ENCODE measurements at places on chromosomes 7 and 10.

GRCh38 chr10:121680879-121681655, 82.8 kb upstream of the FGFR2 start:
- no peak for DNase-seq

GRCh38 chr10:46226232-46226631, 60.6 kb upstream of the ANTXRL start:
- no peak for DNase-seq

DNA sequence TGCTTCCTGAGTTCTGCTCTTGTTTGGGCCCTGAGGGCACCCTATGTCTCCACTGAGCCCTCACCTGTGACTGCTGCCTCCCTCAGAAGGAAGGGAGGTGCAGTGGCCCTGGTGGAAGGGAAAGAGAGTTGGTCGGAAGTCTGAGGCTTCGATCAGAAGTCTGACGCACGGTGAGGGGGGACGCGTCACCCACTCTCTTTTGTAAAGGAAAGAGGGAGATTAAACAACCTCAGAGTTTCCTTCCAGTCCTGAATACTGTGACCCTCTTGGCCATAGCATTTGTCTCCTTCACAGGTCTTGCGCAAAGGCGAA, 31.4 kb upstream of the TRIM8 start:
- no peak for DNase-seq

DNA sequence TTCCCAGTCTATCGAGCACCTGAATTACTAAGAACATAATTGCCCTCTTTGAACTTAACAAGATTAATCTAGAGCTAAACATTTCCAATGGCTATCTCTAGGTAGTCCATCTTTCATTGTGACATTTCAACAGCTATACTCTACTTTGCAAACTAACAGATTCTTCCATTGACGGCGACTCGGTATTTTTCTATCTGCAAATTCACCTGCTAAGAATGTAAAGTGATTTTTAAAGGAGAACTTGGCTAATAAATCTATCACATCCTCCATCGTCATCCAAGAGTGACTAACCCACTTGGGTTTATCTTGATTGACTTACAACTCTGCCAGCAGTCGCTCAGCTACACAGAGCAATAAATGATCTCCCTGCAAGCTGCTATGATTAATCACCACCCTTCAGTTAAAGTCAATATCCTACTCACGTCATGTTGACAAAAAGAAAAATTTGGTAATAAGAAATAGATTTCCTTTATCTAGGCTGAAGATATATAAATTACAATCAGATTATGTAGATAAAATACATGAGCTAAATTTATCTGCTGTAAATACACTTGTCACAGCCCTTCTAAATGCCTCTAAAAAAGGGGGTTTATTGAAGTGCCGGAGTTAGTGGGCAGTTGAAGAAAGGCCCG, 99.5 kb downstream of the SFMBT2 start:
- no peak for DNase-seq

DNA sequence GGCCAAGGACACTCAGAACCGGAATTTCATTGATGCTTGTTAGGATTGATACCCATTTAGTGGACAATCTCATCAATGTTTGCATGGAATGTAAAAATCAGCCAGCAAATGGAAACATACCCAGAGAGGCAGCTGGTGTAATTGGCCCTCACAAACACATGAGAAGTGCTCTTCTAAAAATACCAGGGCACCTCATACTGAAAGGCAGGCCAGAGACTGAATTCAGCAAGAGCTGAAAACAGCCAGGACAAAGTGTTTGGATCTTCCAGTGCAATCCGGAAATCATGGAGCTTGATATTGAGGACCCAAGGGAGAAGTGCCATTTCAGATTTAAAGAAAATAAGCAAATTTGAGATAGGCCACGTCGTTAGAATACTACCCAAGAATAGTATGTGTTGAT, 498.6 kb downstream of the GALNT17 start:
- DNase-seq = no peak

- DNase-seq = no peak
Measured at GRCh38 chr10:87753995-87754866, 63.8 kb downstream of the ATAD1 start.

- DNase-seq = no peak
Measured at GRCh38 chr7:98211221-98211675, at the start of gene BHLHA15. TSS of gene BHLHA15 (plus strand) at chr7:98211439. CDS start at chr7:98212310, 871 bp downstream.

DNA sequence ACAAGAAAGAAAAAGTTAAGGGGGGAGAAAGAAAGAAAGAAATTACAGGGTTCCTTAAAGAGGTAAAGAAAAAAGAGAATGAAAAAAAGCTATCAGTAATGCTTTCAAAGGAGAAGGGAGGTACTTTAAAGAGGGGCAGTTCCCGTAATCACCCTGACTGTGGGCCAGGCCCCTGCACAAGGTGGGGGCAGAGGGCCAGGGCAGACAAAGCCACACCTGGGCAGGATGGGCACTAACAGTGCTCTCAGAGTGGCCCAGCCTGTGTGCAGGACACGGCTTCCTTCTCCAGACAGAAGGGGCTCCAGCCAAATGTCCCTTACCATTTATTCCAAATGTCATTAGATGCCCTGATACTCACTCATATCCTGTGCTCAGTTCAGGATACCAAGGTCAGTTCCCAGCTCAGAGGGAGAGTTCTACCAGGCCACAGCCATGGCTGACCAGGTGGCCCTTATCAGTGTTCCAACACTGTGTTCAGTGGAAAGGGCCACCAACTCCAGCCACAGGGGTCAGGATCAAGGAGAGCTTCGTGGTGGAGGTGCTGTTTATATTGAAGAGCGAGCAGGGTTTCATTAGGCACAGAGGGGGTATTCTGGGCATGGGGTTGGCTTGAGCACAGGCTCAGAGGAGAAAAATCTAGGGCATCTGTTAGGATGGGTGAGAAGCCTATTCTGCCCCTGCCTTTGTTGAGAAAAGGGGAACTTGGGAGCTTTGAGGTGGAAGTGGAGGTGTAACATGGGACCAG, 29.9 kb downstream of the DPCD start:
- no peak for DNase-seq

GRCh38 chr10:46559231-46559671, 2.8 kb upstream of the GPRIN2 start:
- DNase-seq = no peak

DNA sequence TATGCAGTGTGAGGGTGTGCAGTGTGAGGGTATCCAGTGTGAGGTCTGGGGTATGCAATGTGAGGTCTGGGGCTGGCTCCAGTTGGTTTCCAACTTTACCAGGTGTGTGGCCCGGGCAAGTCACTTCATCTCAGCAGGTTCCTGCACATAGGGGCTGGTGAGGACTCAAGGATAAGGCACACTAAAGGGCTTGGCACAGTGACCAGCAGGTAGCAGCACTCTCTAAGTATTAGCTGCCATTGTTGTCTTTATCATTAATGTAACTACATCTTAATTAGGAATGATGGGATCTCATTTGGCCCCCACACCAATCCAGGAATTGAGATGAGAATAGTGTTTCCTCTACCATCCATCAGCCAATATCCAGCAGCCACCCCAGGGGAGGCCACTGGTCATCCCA, 117.3 kb downstream of the KCNMA1 start:
- no peak for DNase-seq

- no peak for DNase-seq
Measured at GRCh38 chr10:70782086-70782745, 3.0 kb downstream of the TBATA start.

DNA sequence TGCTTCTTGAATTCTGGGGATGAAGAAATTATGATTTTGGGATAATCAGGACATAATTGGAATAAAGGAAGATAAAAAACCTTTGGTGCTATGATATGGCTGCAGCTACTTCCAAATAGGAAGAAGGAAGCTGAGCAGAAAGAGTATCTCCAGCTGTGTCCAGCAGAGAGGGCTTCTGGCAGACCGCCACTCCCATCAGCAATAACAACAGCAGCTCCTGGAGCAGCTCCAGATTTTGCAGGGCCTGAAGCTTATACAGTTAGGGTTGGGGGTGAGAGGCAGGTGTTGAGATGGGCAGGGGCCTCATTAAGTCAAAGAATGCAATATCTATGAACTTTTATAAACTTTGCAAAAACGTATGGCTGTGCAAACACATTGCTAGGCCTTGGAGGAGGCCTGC, 62.3 kb downstream of the C10orf120 start:
- DNase-seq = no peak

GRCh38 chr10:79310200-79310865, 36.9 kb upstream of the PPIF start:
- DNase-seq = no peak

DNA sequence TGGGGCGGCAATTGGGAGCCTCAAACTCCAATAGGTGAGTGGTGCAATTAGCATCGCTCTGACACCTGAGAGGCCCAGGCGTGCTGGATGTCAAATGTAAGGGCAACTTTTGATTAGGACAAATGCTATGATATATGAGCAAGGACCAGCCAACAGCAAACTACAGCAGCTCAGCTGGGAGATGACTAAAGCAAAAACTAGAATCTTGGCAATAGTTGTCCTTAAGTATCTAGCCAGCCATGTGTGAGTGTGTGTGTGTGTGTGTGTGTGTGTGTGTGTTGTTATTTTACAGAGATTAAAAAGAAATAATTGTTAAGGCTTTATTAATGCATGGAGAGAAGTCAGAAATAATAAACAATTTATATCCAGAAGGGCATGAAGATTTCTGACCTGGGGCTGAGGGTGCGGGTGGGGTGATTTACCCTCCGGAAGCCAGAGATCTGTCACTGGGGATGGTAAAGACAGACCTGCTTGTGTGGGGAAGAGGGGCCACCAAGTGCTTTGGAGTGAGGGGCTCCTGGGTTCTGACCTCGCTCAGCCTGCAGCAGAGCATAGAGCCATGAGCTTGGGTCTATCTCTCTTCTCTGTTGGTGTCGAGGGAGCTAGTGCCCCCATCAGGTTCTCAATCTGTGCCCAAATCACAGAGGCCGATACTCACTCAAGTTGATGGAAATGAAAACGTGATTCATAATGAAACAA, 77.3 kb downstream of the EMX2 start:
- no peak for DNase-seq

DNA sequence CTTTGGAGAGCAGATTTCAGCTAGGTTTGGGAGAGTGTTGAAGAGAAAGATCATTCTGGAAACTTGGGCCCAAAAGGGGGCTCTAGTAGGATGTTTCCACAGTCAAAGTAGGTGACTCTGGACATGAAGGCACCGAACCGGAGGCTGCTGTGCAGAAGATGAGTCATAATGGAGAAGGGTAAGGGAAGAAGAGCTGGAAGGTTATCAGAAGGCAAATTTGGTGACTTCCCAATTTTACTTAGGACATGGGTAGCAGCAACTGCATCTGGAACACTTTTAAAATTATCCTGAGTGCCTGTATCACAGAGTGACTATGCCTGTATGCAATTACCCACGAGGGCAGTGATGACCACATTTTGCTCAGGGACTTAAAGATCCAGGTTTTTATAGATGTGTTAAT, 38.8 kb downstream of the PIK3AP1 start:
- DNase-seq = no peak

GRCh38 chr10:132643709-132644526, 106.3 kb downstream of the INPP5A start:
- DNase-seq = no peak

DNA sequence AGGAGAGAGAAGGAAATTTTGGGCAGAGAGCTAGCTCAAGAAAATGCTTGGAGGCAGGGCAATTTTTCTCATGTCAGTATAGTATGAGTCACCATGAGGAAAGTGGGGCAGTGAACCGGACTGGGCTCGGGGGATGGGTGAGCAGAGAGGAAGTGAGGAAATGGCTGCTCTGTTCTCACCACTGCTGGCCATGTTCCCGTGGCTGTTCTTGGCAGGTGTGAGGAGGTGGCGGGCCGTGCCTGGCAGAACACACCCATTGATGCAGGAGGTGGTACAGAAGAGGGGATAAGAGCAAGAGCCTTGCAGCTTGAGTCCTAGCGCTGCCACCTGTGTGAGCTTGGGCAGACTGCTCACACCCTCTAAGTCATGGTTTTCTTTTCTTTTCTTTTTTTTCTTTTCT, 304.4 kb upstream of the LYZL1 start:
- no peak for DNase-seq

DNA sequence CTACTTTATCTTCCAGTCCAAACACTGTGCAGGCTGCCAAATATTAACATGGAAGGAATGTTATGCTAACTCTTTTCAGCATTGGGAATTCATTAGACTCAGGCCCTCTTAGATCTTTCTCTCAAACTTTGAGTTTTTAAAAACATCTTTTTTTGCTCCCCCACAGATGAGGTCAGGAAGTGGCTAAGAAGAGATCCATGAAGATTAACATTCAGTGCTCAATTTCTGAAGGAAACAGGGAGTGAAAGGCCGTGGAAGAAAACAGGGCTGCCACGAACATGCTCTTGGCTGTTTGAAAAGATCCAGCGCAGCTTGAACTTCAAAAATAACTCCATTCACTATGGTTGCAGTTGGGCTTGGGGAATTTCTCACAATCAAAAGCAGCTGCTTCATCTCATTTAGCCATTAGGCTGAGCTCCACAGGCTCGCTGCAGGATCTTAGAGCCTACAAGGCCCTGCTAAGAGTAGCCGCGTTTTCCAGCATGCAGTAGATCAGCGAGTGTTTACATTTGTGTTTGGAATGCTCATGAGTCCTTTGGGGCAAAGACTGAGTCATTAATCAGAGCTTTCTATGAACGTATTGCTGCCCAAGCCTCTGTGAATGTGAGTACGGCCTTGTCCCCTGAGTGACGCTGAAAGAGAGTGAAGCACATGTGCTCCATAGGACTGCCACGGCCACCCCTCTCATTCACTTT, 41.2 kb upstream of the TNS3 start:
- DNase-seq = no peak

DNA sequence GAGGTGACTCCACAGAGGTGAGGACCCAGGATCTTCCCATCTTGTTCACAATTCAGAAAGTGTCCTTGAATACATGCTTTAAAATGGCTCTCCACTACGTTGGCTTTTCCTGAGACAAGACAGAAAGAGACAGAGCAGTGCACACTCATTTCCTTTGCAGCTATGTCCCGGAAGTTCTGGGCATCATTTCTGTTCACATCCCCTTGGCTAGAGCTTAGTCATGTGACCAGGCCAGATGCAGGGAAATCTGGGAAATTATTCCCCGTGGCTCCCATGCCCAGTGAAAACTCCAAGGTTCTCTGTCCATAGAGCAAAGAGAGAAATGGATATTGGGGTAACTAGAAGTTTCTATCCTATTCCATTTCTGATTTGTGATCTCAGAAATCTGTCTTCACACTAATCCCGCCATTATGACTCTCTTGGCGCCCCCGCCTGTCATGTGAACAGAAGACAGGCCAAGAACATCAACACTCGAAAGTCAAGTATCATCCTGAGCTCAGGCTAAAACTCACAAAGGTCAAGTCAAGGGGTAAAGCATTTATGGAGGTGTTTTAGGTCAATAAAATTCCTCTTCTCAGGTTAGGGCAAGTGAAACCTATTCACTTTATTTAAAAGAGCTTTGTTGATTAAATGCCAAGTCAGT, 251.4 kb upstream of the HABP2 start:
- no peak for DNase-seq

DNA sequence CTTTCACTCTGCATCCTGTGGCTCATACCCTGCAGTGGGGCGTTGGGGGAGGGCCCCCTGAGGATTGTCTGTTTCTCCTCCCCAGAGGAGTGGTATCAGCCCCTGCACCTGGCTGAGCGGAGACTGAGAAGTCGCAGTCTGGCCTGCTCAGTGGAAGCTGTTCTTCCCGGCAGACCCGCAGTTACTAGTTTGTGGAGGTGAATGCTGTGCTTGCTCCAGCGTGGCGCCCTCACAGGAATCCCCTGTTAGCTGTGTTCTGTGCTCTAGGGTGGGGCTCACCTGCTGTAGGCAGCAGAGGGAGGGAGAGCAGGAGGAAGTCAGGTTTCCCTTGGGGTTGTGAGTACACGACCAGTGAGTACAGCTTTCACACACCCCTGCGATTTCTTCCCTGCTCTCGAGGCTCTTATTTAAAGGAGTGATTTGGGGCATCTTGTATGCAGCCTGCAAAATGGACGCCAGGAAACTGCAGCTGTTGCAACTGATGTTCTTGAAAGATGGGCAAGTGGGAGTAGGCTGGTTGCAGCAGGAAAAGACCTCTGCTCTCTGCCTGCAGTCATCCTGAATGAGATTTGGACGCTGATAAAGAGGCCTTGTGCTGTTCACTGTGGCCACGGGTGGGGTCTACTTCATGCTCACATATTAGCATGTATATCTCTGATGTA, 66.4 kb downstream of the HK1 start:
- no peak for DNase-seq
